ENCODE measurements at places on chromosomes 6 and 20. TPM values are rescaled to one million over a fixed set of nuclear protein-coding genes. Genes with fewer than 3 reads are reported as not detected.

- DNase-seq, result no peak
- H3K36me3 ChIP-seq, result peaks cover 5% of the 10 kb centered on the region
- H3K27me3 ChIP-seq, result no peaks in the 10 kb centered on the region
- no peaks in the 10 kb centered on the region for H3K4me1 ChIP-seq
Observed at GRCh38 chr6:109186012-109186411, 90.7 kb downstream of the CEP57L1 start.

GRCh38 chr20:56924292-56925081 is 295.4 kb downstream of the TFAP2C start:
- H3K36me3 ChIP-seq, result no peaks in the 10 kb centered on the region
- peaks cover 4% of the 10 kb centered on the region for H3K27me3 ChIP-seq
- H3K27ac ChIP-seq, result peak overlapping the region; percentile 94

KATNA1 gene
- 10.9 TPM for total RNA-seq

GRCh38 chr20:47605673-47606413 is 104.2 kb downstream of the NCOA3 start:
- H3K27ac ChIP-seq, result no peak overlapping the region
- no peaks in the 10 kb centered on the region for H3K36me3 ChIP-seq
- H3K4me1 ChIP-seq, result peaks cover 21% of the 10 kb centered on the region
- no peak for DNase-seq

KCNK16 gene
- total RNA-seq, result not detected

- DNase-seq, result no peak
- H3K4me1 ChIP-seq, result peaks cover 16% of the 10 kb centered on the region
- H3K27me3 ChIP-seq, result peaks cover 2% of the 10 kb centered on the region
- no peak overlapping the region for H3K27ac ChIP-seq
Observed at GRCh38 chr6:91672201-91672600, 1085.3 kb upstream of the MAP3K7 start.

GRCh38 chr6:165223101-165223500 is 86.3 kb downstream of the C6orf118 start:
- H3K36me3 ChIP-seq, result no peaks in the 10 kb centered on the region
- no peak overlapping the region for H3K4me3 ChIP-seq
- H3K27ac ChIP-seq, result no peak overlapping the region
- no peak for DNase-seq

ADGRG6 gene
- total RNA-seq, result not detected

DNA sequence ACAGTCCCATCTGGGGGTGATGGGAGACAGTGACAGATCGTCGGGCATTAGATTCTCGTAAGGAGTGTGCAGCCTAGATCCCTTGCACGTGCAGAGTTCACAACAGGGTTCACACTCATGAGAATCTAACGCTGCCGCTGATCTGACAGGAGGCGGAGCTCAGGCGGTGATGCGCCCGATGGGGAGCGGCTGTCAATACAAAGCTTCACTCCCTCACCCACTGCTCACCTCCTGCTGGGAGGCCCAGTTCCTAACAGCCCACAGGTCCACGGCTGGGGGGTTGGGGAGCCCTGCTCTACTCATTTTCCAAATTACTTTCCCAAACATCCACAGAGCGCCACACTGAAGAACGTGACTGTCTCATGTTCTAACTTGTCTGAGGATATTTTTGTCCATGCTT is 25.3 kb downstream of the CTCFL start:
- no peaks in the 10 kb centered on the region for H3K27me3 ChIP-seq
- H3K4me1 ChIP-seq, result peaks cover 5% of the 10 kb centered on the region
- no peaks in the 10 kb centered on the region for H3K36me3 ChIP-seq
- DNase-seq, result no peak

GRCh38 chr6:69294407-69294806 is 502.4 kb downstream of the LMBRD1 start:
- DNase-seq, result no peak
- H3K27me3 ChIP-seq, result no peaks in the 10 kb centered on the region
- no peak overlapping the region for H3K27ac ChIP-seq
- H3K4me1 ChIP-seq, result no peaks in the 10 kb centered on the region

DNA sequence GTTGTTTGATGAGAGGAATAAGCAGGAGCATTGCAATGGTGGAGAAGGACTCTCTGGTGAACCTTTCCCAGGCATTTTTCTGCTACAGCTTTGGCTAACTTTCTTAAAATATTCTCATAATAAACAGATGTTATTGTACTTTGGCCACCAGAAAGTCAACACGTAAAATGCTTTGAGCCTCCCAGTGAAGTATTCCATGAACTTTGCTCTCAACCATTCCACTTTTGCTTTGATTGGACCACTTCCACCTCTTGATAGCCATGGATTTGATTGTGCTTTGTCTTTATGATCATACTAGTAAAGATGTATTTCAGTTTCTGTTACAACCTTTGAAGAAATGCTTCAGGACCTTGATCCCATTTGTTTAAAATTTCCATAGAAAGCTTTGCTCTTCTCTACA is 241.1 kb downstream of the TENT5A start:
- H3K4me1 ChIP-seq, result no peaks in the 10 kb centered on the region
- H3K27me3 ChIP-seq, result no peaks in the 10 kb centered on the region
- no peak overlapping the region for H3K27ac ChIP-seq
- H3K36me3 ChIP-seq, result no peaks in the 10 kb centered on the region
- no peak overlapping the region for H3K4me3 ChIP-seq

- peaks cover 7% of the 10 kb centered on the region for H3K4me1 ChIP-seq
- peak overlapping the region; percentile 41 for H3K27ac ChIP-seq
- peaks cover 2% of the 10 kb centered on the region for H3K27me3 ChIP-seq
Observed at GRCh38 chr20:44728801-44729443, 13.8 kb downstream of the CCN5 start.

DNA sequence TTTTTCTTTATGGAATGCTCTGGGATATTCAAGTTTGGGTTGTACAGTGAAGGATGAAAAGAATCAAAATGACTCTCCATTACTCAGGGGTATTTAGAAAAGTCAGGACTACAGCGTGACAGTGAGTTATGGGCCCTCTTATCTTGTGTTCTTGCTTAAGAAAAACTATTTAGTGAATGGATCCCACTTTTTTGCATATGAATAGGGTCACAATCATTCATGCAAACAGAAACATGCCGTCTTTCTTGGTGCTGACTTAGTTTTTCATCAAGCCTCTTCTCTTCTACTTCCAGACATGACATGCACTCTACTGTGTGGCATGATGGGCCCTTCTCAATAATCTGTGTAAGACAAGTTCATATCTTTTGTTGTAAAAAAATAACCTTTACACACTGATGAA is 488.4 kb upstream of the MMS22L start:
- no peaks in the 10 kb centered on the region for H3K27me3 ChIP-seq
- no peaks in the 10 kb centered on the region for H3K36me3 ChIP-seq
- H3K4me1 ChIP-seq, result peaks cover 6% of the 10 kb centered on the region
- no peak overlapping the region for H3K27ac ChIP-seq
- H3K4me3 ChIP-seq, result no peak overlapping the region
- DNase-seq, result no peak

PAX1 gene
- total RNA-seq, result not detected

DNA sequence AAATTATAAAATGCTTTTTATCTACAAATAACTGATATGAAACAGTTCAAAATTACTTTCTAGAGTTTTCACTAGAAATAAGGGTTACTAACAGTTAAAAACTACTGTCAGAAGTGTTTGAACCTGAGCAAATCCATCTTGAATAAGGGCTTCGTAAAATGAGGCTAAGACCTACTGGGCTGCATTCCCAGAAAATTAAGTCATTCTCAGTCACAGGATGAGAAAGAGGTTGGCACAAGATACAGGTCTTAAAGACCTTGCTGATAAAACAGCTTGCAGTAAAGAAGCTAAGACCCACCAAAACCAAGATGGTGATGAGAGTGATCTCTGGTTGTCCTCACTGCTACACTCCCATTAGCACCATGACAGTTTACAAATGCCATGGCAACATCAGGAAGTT is 93.7 kb downstream of the PLG start:
- no peak overlapping the region for H3K4me3 ChIP-seq
- no peaks in the 10 kb centered on the region for H3K4me1 ChIP-seq
- no peak overlapping the region for H3K27ac ChIP-seq
- no peak for DNase-seq
- H3K27me3 ChIP-seq, result no peaks in the 10 kb centered on the region

GRCh38 chr6:149342525-149342924 is 25.0 kb downstream of the TAB2 start:
- H3K4me3 ChIP-seq, result no peak overlapping the region
- no peaks in the 10 kb centered on the region for H3K36me3 ChIP-seq
- no peak overlapping the region for H3K27ac ChIP-seq
- peaks cover 16% of the 10 kb centered on the region for H3K4me1 ChIP-seq

DNA sequence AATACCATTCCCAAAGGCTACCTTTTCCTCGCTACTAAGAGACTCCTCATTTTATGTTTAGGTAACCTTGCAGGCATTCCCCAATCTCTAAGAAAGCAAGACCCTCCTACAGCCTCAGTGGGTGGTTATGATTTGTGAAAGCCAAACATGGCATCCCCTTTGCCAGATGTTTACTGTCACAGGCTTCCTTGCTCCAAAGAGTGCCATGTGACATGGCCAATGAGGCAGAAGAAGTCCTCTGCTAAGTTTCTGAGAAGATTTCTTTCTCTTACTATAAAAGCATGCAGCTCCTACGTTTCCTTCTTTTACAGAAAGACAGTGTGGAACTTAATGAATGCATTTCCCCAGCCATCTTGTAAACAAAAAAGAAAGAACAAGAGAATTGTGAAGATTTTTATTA is 688.2 kb downstream of the TBC1D32 start:
- H3K27ac ChIP-seq, result no peak overlapping the region
- no peaks in the 10 kb centered on the region for H3K27me3 ChIP-seq
- no peak for DNase-seq
- H3K4me1 ChIP-seq, result no peaks in the 10 kb centered on the region
- H3K36me3 ChIP-seq, result no peaks in the 10 kb centered on the region

DNA sequence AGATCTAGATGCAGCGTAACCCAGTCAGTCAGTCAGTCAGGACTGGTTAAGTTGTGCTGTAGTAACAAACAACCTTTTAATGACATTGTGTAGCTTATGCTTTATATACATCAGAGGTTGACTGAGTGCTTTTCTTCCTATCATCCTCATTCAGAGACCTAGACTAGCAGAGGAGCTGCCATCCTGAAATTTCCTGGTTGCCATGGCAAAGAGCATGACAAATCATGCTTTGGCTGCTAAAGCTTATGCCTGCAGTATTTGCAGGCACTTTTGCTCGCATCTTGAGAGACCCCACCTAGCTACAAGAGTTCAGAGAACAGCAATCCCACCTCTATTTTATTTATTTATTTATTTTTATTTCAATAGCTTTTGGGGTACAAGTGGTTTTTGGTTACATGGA is 244.0 kb downstream of the BTBD3 start:
- no peak for DNase-seq
- H3K36me3 ChIP-seq, result no peaks in the 10 kb centered on the region
- no peaks in the 10 kb centered on the region for H3K27me3 ChIP-seq

GRCh38 chr6:118500130-118501015 is 47.7 kb upstream of the PLN start:
- H3K27ac ChIP-seq, result no peak overlapping the region
- no peak for DNase-seq
- no peak overlapping the region for H3K4me3 ChIP-seq
- H3K27me3 ChIP-seq, result peaks cover 1% of the 10 kb centered on the region
- H3K36me3 ChIP-seq, result peaks cover 15% of the 10 kb centered on the region
- no peaks in the 10 kb centered on the region for H3K4me1 ChIP-seq

GRCh38 chr6:106167096-106167814 is 81.1 kb downstream of the PRDM1 start:
- peaks cover 2% of the 10 kb centered on the region for H3K4me1 ChIP-seq
- DNase-seq, result no peak
- H3K27me3 ChIP-seq, result no peaks in the 10 kb centered on the region

DAAM2 gene
- 0.59 TPM for total RNA-seq

DNA sequence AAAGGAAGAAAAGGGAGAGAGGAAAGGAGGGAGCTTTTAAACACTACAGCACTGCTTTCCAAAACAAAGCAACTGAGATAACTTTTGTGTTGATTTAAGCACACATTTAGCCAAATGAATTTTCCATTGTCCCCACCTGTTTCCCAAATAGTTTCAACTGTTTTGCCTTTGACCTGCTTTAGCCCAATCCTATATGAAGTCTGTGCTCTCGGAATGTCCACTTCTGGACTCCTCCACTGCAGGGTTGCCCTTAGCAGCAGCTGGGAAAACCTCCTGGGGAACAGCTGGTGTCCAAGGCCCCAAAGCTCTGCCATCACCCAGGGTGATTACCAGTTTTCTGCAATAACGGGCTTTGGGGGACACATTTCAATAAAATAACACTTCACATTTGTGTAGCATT is 44.9 kb upstream of the PKHD1 start:
- peaks cover 9% of the 10 kb centered on the region for H3K4me1 ChIP-seq
- no peak overlapping the region for H3K27ac ChIP-seq
- H3K36me3 ChIP-seq, result no peaks in the 10 kb centered on the region
- no peak overlapping the region for H3K4me3 ChIP-seq
- no peak for DNase-seq

C6orf163 gene
- 8.2 TPM for total RNA-seq

DNA sequence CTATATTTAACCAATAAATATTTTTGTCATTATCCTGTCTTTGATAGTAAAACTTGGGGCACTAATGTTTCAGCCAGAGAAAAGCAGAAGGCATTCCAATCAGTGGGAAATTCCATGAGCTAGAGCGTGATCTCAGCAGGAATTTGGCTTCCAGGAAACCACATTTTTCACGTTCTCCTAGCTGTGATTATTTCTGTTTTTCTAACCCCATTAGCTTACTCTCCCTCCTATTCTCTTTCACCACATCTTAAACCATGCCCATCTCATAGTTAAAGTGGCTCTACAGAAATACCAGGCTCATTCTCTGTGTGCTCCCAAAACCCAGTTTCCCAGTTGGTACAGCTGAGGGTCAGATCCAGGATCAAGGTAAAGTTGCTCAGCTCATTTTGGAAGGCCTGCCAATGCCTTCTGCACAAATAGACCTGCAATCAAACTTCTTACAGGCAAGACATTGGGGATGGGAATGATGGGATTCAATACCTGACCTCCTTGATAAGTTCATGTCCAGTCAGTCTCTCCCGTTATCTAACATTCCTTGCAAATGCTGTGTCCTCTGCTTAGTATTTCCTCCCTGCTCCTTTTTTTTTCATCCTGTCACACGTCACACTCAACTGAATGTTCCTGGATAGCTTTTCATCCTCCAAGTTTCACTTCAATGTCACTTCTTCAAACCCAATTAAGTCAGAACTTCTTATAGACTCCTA is 33.1 kb upstream of the TMEM30A start:
- peaks cover 6% of the 10 kb centered on the region for H3K36me3 ChIP-seq
- no peaks in the 10 kb centered on the region for H3K27me3 ChIP-seq
- H3K4me1 ChIP-seq, result no peaks in the 10 kb centered on the region
- no peak for DNase-seq

GRCh38 chr6:96157018-96157565 is 141.3 kb downstream of the FUT9 start:
- H3K27me3 ChIP-seq, result no peaks in the 10 kb centered on the region
- no peak overlapping the region for H3K27ac ChIP-seq
- no peak overlapping the region for H3K4me3 ChIP-seq
- peaks cover 12% of the 10 kb centered on the region for H3K4me1 ChIP-seq

Measured in glutamatergic neuron (in vitro differentiated cells).